ENCODE measurements at places on chromosomes 5 and 9.

DNA sequence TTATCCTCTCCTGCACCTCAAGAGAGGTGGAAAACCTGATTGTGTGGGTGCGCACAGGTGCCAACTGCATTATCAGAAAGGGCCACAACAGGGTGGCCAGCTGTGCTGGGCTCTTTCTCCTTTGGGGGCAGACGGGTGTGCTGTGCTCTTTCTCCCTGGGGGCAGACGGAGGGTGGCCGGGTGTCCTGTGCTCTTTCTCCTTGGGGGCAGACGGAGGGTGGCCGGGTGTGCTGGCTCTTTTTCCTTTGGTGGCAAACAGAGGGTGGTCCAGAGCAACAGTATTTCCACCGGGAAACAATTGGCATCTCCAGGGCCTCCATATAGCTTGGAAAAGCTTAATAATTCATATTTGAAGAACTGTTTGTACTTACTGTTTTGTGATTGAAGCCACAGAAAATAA is 6.8 kb downstream of the LMX1B start:
- DNase-seq = no peak

DNA sequence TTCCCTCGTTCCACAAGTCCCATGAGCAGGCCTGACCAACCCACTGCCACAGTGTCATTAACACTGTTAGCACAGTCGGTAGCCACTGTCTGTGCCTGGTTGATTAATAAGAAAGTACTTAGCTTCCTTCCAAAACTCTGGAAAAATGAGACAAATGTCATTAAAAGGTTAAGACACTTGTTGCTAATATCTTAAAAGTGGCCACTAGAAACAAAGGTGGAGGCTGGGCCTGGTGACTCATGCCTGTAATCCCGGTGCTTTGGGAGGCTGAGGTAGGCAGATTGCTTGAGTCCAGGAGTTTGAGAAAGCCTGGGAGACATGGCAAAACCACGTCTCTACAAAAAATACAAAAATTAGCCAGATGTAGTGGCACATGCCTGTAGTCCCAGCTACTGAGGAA is 194.0 kb downstream of the PDZD2 start:
- no peak for DNase-seq

DNA sequence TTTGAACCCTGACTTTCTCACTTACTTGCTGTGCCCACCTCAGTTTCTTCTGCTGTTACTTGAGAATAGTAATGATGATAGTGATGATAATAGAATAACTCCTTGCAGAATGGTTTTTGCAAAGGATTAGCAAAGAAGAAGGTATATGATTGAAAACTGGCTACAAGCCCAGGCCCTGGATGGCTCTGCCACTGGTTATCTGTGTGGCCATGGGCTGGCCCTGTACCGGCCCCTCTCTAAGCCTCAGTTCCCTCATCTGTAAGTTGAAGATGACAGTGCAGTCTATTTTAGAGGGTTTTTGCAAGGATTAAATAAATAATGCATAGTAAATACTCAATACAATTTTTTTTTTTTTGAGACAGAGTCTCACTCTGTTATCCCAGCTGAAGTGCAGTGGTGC is 6.2 kb downstream of the TTLL11 start:
- DNase-seq = no peak

- no peak for DNase-seq
These were observed 18.8 kb upstream of the RPS23 start for GRCh38 chr5:82296929-82297328.

GRCh38 chr5:180127682-180128670 is 56.4 kb upstream of the RNF130 start:
- no peak for DNase-seq

DNA sequence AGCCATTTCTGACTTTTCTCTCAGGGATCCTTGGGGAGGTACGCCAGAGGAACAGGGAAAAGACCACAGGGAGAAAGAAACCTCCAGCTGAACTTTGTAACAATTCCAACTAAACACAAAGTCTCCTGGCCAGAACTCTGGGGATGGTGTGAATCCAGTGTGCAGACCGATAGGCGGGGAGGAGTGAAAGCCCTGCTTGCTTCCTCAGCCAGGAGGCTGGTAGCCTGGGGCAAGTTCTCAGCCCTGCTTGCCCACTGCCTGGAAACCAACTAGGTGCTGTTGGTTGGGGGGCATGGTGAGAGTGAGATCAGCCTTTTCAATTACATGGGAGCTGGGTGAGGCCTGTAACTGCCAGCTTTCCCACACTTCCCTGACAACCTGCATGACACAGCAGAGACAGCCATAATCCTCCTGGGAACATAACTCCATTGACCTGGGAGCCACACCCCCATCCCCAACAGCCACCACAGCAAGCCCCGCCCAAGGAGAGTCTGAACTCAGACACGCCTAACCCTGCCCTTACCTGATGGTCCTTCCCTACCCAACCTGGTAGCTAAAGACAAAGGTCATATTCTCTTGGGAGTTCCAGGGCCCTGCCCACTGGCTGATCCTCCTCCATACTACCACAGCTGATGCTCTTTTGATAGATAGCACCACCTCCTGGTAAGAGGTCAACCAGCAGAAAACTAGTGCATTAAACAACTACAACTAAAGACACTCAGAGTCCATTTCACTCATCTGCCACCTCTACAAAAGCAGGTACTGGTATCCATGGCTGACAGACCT is 100.1 kb upstream of the TNFAIP8 start:
- no peak for DNase-seq

DNA sequence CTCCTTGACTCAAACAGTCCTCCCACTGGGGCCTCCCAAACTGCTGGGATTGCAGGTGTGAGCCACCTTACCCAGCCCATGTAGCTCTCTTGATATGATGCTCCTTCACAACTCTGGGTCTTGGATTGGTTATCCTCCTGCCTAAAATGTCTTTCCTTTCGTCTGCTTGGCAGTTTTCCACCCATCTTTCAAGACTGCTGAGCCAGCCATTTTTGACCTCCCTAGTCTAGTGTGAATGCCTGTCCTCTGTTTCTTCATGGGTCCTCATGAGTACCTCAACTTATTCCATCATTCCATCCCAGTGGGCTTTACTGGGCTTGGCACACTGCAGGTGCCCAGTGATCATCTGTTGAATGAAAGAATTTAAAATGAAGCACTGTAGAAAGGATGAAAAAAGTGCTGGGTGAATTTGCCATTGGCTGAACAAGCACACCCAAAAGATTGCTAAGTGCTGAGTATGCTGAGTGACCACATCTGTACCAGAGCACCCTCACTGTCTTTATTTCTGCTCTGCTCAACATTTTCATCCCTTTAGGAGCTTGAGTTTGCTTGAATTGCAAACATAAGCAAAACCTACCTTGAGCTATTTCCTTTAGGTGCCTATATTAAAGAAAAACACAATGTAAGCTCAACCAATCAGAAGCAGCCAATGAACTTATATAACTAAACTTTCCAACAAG is 84.8 kb upstream of the FAM169A start:
- no peak for DNase-seq

DNA sequence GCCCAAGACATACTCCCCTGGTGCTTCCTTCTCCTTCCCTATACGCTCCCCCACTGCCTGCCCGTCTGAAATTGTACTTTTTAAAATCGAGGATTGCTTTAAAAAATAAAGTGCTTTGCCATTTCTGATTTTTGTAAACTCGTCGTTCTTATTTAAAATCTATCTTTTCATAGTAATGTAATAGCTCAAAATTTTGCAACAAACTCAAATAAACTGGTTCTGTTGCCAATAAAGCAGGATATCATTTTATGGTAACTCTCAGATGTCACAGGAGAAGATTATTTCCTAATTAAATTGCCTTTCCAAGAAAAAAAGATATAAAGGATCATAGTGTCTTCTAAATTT is 1.3 kb upstream of the NREP start:
- no peak for DNase-seq

DNA sequence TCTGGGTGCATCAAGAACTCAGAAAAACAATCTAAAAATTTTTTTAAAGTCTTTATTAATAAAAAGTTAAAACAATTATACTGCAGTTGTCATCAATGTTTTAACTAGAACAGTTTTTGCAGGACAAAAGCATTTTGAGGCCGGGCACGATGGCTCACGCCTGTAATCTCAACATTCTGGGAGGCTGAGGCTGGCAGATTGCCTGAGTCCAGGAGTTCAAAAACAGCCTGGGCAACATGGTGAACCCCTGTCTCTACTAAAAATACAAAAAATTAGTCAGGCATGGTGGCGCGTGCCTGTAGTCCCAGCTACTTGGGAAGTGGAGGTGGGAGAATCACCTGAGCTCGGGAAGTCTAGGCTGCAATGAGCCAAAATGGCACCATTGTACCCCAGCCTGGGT is 5.2 kb upstream of the SPRY4 start:
- no peak for DNase-seq

DNA sequence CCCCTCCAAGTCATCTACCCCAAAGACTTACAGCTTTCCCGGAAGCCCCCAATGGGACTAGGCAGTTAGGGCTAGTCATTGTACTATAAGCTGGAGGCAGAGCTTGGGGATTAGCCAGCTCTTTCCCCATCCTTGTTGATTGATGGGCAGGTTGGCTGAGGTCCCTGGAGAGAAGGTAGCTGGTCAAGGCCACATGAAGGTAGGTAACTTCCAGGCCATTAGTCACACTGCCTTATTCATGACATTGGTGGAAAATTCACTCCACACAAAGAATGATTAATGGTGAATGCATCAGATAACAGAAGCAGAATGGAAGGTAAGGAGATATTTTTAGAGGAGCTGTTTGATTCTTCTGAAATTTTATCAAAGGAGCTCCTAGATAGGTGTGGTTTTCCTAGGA is 49.5 kb upstream of the TGFBR1 start:
- DNase-seq = no peak

- DNase-seq = no peak
These were observed 11.5 kb downstream of the PRRC2B start for GRCh38 chr9:131405428-131405827.

DNA sequence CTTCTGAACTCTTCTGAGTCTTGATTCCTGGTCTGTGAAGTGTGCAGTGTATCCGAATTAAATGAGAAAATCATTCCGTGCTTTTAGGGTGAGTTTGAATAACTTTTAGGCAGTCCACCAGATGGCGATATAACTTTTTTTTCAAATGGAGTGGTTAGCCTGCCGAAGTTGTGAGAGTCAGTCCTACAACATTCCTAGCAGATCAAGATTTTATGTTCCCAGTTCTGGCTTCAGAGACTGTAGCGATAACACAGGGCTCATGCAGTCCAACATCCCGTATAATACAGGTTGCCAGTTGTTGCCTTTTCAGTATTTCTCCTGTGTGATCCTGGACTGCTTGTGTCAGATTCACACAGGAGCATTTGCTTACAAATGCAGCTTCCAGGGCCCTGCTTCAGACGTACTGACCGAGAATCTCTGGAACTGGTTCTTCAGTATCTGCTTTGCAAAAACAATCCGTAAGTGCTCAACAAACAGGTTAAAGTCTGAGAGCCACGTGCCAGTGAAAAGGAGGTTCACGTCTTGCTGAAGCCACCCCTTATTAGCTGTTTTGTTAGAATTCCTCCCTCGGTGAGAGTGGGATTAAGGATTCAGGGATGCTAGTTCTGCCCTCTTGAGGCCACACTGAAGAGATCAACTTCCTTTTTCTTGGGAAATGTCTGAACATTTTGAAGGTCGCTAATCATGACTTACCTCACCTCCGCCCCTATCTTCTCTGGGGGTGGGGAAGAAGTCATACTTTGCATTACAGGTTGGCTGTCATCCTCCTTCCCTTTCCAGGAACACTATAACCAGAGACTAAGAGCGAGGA is 22.8 kb downstream of the SMIM3 start:
- DNase-seq = no peak

- DNase-seq = no peak
These were observed 103.2 kb downstream of the CFAP90 start for GRCh38 chr5:7747728-7748127.

DNA sequence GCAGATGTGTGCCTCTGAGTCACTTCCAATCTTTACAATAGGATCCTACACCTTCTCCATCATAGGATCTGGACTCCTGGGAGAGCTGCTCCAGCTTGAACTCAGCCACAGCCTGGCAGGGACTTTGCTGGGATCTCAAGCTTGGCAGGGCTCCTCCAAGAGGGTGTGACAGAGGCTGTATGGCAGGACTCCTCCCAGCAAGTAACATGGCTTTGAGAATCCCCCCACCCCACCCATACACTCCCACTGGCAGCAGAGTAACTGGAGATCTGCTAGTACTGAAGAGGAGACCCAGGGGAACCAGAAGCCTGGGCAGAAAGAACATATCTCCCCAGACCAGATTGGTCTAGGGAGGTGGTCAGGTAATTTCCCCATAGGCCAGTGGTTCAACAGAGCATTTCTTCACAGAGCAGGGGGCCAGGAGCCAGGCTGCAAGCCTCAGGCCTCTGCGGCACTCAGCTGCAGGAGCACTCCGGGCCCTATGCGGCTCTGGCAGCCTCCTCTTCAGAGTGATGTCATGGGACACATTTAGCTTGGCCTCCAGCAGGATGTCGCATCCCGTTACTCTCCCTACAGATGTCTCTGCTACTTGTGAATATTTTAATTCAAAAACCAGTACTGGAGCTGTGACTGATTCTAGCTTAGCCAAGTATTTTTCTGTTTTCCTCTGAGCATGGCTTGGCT is 1.7 kb upstream of the ACSL6 start:
- no peak for DNase-seq

DNA sequence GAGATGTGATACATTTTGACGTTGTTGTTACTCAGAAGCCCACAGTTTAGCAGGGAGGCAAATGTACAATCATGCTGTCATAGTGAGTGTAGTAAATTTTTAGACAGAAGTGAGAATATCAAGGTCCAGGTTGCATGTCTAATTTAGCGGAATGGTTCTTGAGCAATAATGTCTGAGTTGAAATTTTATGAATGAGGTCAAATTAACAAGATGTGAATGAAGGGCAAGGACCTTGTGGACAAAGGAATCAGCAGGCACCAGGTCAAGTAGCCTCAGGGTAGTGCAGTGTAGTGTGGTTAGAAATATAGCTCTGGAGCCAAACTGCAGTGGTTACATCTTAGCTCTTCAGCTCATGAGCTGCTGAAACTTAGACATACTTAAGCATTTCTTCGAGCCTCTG is 36.2 kb downstream of the TNFSF8 start:
- DNase-seq = no peak

- no peak for DNase-seq
These were observed 9.9 kb downstream of the HSPA9 start for GRCh38 chr5:138565100-138565821.
